T1000 (cell line): ENCODE measurements at places on chromosomes 3 and 15.

DNA sequence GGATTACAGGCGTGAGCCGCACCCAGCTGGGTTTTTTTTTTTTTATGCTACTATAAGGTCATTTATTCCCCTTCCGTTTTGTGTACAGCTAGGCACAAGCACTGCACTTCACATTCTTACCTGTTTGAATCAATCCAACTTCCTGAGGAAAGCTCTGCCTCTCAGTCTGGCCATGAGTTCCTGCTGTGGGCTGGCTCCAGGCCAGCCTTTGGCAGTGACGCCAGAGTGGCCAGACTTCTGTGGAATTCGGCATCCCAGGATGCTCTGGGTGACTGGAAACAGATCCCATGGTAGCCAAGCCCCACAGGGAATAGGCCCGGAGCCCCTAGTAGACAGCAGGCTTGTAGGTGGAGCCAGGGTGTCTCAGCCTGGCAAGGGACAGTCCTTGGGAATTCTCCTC lies 21.5 kb upstream of the TIMP4 start:
- DNase-seq = no peak

DNA sequence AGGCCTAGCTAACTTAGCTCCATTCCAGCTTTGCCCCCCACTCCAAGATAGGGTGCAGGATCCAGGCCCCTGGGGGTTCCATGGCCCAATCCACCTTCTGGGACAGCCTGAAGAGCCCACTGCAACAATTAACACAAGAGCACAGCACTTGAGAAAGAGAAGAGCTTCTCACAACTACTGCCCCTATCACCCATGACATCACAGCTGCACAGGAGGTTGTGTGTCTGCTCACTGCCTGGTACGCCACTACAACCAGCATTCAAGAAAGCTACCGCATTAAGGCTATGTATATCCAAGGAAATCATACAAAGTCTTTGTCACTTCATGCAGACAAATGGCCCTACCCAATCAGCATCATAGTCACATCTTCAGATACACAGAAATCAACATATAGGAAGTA lies 62.0 kb downstream of the MYO5A start:
- DNase-seq = no peak

DNA sequence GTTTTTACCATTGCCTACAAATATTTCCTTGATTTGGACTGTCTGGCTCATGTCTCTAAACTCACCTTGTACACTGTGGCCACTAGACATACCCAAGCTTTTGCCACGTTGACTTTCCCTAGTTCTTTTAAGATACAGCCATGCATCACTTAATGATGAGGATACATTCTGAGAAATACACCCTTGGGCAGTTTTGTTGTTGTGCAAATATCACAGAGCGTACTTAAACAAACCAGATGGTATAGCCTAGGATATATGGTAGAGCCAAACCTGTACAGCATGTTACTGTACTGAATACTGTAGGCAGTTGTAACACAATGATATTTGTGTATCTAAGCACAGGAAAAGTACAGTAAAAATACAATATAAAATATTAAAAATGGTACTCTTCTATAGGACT lies 5.5 kb downstream of the ARHGEF26 start:
- DNase-seq = no peak

DNA sequence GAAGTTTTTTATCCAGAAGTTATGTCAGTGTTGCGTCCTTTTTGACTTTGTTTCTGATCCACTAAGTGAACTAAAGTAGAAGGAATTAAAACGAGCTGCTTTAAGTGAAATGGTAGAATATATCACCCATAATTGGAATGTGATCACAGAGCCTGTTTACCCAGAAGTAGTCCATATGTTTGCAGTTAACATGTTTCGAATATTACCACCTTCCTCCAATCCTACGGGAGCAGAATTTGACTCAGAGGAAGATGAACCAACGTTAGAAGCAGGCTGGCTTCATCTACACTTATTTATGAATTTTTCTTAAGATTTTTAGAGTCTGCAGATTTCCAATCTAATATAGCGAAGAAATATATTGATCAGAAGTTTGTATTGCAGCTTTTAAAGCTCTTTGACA lies 57.6 kb downstream of the DNAH1 start:
- no peak for DNase-seq

DNA sequence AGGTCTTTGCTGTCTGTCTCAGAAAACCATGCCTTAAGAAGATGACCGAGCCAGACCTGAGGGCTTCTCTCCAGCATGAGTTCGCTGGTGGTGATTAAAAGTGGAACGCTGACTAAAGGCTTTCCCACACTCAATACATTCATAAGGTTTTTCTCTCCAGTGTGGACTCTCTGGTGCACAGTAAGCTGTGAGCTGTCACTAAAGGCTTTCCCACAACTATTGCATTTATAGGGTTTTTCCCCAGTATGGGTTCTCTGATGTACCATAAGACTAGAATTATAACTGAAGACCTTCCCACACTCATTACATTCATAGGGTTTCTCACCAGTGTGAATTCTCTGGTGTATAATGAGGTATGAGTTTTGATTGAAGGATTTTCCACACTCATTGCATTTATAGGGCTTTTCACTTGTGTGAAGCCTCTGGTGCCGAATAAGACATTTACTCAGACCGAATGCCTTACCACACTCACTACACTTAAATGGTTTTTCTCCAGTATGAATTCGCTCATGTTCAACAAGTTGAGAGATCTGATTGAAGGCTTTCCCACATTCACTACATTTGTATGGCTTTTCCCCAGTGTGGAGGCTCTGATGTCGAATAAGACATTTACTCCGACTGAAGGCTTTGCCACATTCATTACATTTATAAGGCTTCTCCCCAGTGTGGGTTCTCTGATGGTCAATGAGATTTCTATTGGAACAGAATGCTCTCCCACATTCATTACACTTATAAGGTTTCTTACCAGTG lies 21.9 kb upstream of the ZNF445 start:
- DNase-seq = no peak

GRCh38 chr3:106392915-106393314 lies 524.1 kb upstream of the CBLB start:
- no peak for DNase-seq

- DNase-seq = no peak
Measured at GRCh38 chr15:63974021-63974420, 72.3 kb downstream of the DAPK2 start.

DNA sequence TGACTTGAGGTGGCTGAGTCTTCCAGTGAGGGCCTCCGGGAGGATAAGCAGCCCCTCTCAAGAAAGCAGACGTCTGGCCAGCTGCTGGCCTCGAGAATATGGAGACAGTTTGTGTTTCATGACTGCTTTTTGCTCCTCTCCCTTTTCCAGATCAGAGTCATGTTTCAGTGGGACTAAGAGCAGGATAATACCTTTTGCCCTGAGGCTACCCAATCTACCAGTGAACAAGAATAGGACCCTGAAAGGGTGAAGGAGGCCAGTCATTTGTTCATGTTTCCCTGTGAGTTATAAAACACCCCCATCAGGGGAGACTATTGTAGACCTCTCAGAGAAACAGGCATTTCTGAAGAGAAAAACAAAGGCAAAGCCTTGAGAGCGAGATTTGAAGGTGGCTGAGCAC lies 137.4 kb downstream of the RYR3 start:
- no peak for DNase-seq

GRCh38 chr3:129195731-129196256 lies 12.1 kb upstream of the CNBP start:
- peak; percentile 67 for DNase-seq

DNA sequence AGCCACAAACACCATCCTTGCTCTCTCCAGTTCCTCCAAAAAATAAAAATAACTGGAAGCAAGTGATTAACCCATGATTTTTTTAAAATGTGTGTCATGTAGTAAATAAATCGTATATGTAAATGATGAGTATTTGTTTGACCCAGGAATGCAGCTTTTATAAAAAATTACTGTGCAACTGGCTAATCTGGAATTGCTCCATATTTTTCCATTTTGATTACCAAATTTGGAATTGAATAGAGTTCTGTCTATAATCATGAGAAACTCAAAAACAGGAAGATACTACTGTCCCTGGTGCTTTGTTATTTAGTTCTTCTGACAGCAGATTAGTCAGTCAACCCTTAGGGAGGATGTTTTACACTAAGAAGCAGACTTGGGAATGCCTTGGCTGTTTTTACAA lies 116.2 kb downstream of the CCNL1 start:
- no peak for DNase-seq

DNA sequence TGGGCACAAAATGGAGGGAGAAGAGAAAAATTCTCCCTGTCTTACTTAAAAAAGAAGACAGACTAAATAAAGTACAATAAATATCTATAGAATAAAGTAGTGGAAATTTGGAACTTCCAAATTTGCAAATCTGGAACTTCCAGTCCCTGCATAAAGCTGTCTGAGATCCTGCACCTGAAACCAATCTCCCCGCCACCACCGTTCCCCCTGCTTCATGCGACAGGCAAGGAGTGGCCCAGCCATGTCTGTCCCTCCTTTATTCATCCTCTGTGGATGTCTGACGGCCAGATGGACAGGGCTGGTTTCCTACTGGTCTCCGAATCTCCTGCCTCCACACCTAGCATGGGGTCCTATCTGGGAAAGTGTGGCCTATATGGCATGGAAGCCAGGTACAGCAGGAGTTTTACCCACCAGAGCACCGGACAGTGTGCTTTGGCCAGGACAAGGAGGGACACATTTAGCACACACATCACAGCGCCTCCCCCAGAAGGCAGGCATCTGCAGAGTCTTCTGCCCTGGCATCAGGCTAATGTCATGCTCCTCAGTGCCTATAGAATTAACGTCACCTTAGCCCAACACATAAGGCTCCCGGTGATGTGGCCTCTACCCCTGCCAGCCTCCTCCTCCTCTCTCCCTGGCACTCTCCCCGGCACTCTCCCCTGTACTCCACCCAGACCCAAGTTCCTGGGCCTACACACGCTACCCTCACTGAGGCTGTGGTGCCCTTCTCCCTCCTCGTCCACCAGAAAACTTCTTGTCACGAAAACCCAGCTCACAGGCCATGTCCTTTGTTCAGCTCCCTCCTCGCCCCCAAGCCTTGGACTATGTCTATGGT lies 170.8 kb downstream of the XXYLT1 start:
- no peak for DNase-seq

DNA sequence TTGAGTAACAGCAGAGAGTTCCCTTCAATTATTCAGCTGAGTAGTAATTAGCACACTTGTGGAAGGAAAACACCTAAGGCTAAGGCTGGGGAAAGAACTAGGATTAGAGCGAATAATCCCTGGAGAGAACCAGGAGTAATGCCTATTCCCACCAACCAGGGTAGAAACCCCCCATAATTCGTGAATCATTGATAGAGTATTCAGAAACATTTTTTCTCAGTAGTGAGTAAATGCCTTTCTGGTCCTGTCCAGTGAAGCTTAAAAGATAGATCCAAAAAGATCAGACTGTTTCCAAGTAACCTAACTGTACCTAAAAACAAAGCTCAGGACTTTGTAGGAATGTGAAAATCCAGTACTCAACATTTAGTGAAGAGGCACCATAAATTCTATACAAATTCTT lies 71.2 kb downstream of the DGKG start:
- no peak for DNase-seq

GRCh38 chr3:5120446-5120845 lies 1.6 kb upstream of the ARL8B start:
- DNase-seq = no peak

DNA sequence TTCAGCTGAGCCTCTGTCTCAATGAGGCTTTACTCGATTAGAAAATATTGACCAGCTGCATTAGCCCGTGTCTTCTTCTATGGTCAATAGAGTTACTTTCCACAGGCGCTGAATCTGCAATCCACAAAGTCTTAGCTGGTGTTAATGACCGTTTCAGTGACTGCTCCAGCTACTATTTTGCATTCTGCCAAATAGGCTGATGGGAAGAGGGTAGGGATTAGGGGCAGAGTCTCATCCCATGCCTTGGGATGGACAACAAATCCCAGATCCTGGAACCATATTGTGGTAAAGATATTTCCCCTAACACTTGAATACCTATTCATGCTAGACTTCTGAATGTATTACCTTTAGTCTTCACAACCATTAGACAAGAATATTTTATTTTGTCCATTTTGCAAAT lies 29.5 kb upstream of the MAGI1 start:
- no peak for DNase-seq

GRCh38 chr15:68091743-68092142 lies 37.6 kb downstream of the PIAS1 start:
- DNase-seq = no peak

DNA sequence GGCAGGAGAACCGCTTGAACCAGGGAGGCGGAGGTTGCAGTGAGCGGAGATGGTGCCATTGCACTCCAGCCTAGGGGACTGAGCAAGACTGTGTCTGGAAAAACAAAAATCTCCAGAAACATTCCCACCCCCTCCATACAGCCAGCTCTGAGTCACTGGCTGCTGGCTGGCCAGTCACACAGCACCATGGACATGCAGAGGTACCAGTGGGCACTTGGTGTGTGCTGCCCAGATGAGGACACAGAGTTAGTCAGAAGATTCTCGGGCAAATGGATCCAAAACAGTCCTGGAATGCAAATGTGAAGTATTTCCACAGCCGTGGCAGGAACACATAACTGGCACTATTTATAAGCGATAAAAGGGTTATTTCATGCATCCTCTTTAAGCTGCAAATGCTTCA lies 44.6 kb downstream of the BDH1 start:
- no peak for DNase-seq

- no peak for DNase-seq
Measured at GRCh38 chr15:99983886-99984286, 250.6 kb upstream of the LYSMD4 start.

- DNase-seq = no peak
Measured at GRCh38 chr3:117248153-117248552, 538.6 kb downstream of the TUSC7 start.

- no peak for DNase-seq
Measured at GRCh38 chr3:47586746-47587145, 8.1 kb upstream of the CSPG5 start.

- DNase-seq = no peak
Measured at GRCh38 chr3:16234281-16234680, 30.5 kb downstream of the DPH3 start.

- DNase-seq = no peak
Measured at GRCh38 chr3:49004352-49005302, 2.6 kb upstream of the WDR6 start.

GRCh38 chr3:117488983-117489382 lies 779.4 kb downstream of the TUSC7 start:
- no peak for DNase-seq

- DNase-seq = no peak
Measured at GRCh38 chr3:178392511-178392926, 143.7 kb upstream of the KCNMB2 start.

DNA sequence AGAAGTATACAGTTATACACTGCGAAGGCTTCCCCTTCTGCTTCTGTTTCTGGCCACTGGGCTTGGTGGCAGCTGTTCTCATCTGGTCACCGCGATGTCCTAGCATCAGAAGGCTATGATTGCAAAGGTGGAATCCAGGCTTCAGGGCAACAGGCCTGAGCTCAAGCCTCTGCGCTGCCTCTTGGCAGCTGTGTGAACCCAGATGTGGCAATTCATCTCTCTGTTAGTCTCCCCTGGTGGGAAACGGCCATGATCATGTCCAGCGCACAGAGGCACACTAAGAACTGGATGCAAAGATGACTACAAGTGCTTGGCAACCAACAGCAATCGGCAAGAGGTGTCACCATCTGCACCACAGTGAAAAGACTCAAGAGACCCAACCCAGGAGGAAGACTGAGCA lies 78.9 kb downstream of the PCSK6 start:
- no peak for DNase-seq
